ENCODE measurements at places on chromosomes 2 and 18.

- ATAC-seq = no peak
Measured at GRCh38 chr2:230821261-230821990, 43.3 kb upstream of the ITM2C start.

- no peak for ATAC-seq
Measured at GRCh38 chr2:100990166-100990565, 11.9 kb upstream of the RPL31 start.

GRCh38 chr2:1766425-1766824 is 22.1 kb upstream of the PXDN start:
- ATAC-seq = no peak

- ATAC-seq = no peak
Measured at GRCh38 chr18:10843565-10843964, 305.8 kb downstream of the PIEZO2 start.

DNA sequence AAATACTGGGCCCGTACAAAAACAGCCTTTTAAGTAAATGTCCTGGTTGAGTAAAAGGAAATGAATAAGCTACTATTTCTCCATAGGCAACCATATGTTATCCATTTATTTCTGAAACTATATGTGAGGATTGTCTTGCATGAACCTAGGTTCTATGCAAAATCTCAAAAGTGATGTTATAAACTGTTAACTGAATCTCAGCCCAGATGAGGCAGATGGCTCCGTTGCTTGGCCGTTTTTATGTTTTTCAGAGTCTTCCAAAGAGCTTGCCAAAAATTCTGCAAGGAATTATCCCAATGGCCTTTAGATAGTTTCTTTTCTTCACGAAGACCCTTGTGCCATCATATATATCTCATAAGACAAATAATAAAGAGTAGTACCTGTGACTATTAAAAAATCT is 1669.5 kb upstream of the DDX18 start:
- ATAC-seq = no peak

DNA sequence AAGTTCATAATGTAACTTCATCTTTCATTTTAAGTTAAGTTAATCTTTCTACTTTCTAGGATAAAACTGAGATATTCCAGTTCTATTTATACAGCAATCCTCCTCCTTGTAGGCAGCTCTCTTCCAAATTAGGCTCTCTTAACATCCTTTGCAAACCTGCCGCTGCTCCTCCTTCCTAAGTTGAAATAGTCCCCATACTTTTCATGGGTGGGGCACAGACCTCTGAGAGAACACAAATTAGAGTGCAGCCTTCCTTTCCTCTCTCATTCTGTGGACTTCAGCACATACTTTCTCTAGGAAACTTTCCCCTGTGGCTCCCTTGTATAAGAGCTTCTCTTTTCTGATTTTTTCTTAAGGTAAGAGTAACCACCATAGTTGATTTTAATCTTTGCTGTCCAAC is 28.3 kb downstream of the TWSG1 start:
- no peak for ATAC-seq

DNA sequence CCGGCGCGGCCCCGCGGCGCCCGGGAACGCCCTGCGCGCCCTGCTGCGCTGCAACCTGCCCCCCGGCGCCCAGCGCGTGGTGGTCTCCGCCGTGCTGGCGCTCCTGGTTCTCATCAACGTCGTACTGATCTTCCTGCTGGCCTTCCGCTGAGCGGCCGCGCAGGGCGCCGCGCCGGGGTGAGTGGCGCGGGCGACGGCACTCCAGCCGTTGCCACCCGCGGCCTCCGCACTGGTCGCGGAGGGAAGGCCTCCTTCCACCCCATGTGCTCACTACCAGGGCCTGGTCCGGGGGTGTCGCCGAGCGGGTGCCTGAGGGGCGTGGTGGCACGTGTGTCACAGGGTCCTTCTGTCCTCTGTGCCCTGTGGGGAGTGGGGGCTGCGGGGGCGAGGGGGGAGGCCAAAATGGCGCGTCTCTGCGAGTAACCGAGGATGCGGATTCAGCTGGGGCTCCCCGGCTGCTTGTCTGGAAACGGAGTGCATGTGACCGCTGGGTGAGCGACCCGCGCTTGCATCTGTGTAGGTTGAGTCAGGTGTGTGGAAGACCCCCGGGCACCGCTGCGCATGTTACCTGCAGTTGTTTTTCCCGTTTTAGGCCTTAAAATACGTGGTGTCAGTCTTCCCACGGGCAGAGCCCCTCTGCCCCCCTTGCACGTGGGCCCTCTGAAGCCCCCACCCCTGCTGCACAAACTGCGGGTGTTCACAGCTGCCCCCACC is 58.0 kb downstream of the FAM168B start:
- ATAC-seq = no peak

- no peak for ATAC-seq
Measured at GRCh38 chr2:239469106-239469960, 68.5 kb upstream of the HDAC4 start.

- no peak for ATAC-seq
Measured at GRCh38 chr2:174399171-174399570, 3.6 kb downstream of the SCRN3 start.

DNA sequence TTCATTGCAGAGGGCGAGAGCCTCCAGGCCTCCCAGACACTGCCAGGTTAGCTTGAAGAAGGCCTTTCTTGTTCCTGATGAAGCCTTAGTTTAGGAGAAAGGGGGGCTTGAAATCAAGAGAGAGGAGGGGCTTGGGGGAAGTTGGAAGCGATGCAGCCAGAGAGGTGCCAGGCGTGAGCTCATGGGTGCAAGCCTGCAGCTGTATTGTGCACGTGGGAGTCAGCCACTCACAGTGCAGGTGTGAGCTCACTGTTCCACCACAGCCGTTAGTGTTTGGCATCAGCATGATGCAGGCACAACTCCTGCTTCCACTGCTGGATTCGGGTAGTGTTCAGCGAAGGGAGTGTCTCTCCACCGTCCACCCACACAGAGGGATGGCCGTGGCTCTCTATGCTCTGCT is 68.4 kb upstream of the ALPP start:
- ATAC-seq = peak; percentile 81

GRCh38 chr2:225756198-225756597 is 356.7 kb downstream of the NYAP2 start:
- ATAC-seq = no peak

DNA sequence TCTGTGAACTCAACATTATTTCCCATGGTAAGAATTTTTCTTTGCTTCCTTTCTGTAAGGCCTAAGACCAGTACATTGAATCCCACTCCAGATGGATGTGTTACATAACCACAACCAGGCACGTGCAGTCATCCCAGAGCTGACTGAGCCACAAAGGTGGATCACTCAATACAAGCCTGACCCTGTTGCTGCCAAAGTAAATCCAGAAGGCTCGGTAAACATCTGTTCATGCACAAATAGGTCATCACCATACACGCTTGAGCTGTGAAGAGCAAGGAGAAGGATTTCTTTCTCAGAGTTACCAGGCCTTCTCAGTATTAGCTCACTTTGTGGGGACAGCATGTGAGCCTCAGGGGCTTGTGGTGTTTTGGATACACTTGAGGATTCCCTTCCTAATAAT is 791.4 kb upstream of the FANCL start:
- ATAC-seq = no peak

GRCh38 chr2:172420216-172420615 is 7.2 kb upstream of the ITGA6 start:
- no peak for ATAC-seq

DNA sequence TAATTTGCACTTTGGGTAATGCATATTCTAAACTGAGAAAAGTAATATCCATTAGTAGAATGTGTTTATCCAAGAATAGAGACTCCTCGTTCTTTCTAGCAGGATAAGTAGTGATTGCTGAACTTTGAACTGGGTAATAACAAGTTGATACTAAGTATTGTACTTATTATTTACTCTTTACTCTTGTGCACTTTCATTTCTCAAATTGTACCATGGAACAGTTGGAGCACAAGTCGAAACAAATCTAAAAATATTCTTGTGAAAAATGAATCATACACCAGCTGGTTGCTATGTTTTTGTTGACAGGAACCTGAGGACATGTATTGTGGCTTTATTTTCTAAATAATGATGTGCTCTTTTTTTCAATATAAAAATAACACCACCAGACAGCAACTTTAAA is 111.9 kb downstream of the RGPD3 start:
- no peak for ATAC-seq

DNA sequence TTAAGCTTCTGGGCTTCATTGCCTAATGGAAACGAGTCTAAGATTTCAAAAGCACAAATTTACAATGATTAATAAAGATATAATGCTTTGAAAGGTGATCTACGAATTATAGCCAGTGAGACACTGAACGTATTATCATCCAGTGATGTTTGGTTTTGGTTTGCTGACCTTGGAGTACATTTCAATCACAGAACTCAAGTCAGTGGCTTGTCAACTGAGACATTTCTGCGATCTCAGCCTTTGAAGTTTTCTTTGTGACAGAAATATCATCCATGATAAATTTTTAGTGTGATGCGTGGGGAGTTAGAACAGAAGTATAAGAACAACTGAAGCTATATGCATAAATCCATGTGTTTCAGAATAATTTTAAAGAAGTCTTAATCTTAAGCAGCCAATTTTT is 263.8 kb downstream of the TCF4 start:
- no peak for ATAC-seq

DNA sequence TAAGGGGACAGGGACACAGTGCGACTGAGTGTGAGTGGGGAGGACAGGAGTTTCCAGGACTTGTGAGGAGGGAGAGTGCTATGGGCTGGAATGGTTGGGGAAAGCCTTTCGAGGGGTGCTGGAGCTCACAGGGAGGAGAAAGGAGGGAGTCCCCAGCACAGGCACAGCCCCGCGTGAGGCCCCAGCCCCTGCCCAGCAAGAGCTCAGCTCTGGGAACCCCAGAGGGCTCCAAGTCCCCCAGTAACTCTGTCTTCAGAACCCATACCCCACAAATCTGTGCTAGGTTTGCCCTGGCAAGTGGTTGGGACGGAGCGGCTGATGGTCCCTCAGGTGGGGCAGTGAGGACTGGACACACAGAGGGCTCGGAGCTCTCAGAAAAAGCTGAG is 75.4 kb downstream of the SFXN5 start:
- ATAC-seq = no peak

DNA sequence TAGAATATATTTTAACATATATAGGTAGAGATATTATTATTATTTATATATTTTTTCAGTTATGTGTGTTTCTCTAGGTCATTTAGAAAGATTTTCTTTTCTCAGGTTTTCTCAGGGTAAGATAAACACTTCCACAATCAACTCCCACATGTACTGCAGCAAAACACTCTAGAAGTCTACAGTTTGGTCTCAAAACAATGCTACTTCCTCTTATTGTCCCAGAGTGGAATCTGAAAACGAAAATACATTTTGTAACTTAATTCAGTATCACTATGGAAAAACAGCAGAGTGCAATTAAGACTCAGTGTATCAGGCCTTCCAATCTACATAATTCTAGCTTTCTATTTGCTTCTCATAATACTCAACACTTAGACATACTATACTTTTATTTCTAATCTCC is 190.1 kb upstream of the SLC35G4 start:
- ATAC-seq = no peak

DNA sequence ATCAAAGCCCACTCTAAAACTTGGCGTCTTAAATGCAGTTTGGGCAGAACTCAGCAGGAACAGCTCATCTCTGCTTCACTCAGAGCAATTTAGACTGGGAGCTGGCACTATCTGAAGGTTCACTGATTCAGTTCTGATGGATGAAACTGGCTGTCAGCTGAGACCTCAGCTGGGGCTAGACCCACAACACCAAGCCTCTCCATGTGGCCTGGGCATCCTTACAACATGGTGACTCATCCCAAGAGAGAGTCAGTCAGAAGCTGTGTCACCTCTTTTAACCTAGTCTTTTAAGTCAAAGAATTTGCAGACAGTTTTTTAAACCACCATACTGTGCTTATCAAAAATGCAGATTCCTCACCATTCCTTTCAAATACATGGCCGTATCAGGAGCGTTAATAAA is 62.6 kb upstream of the ZNF397 start:
- ATAC-seq = peak; percentile 65

DNA sequence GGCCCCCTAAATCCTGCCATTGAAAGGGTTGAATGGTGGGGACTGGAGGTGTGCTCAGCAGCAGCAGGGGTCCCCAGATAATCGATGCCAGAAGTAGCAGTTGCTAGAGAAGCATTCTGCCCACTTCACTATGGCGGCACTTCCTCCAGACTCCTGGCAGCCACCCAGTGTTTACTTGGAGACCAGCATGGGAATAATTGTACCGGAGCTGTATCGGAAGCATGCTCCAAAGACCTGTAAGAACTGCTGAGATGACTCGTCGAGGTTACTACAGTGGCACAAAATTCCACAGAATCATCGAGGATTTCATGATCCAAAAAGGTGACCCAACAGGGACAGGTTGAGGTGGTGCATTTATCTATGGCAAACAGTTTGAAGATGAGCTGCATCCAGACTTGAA is 11.0 kb upstream of the GAREM2 start:
- ATAC-seq = no peak

DNA sequence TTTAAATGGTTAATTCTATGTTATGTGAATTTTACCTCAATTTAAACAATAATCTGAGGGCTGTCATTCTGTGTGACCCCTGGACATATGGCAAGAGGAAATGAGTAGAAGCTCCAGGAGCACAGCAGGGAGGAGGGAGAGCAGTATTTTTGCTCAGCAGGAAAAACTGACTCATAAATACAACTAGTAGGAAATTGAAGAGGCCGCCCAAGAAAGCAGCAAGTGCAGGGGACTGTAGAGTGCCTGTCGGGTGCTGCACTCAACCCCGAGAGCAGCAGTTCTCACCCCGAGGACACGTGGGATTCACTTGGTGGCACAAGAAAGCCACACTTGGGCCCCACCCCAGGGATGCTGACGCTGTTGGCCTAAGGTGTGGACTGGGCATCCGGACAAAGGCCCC is 60.8 kb downstream of the NPAS2 start:
- no peak for ATAC-seq

- ATAC-seq = no peak
Measured at GRCh38 chr2:178732913-178733312, 74.3 kb downstream of the TTN start.

GRCh38 chr2:182920631-182921056 is 54.2 kb upstream of the FRZB start:
- no peak for ATAC-seq

GRCh38 chr2:119225105-119225865 is 1.7 kb downstream of the STEAP3 start:
- no peak for ATAC-seq

- peak; percentile 30 for ATAC-seq
Measured at GRCh38 chr2:29011418-29012060, 30.4 kb downstream of the TOGARAM2 start.

- no peak for ATAC-seq
Measured at GRCh38 chr2:209974576-209974975, 27.9 kb upstream of the RPE start.

DNA sequence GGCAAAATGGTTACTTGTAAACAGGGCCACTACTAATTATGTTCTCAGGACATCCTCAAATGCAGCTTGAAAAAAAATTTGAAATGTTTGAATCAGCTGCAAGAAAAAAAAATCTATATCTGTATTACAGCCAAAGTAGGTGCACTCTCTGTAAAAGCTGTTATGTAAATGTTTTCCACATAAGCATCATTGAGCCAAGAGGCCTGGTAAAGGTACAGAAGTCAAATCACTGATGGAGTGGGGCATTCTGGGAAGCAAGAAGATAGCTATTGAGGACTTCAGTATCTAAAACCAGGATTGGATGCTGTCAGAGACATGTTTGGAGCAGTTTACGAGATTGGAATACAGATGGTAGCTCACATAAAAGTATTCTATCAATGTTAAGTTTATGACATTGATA is 80.3 kb downstream of the MAPRE2 start:
- ATAC-seq = no peak

- ATAC-seq = no peak
Measured at GRCh38 chr2:100413571-100413970, 3.9 kb downstream of the CHST10 start.

GRCh38 chr18:7890075-7890474 is 323.0 kb downstream of the PTPRM start:
- no peak for ATAC-seq
